Left ventricle myocardium inferior (tissue), 1 donor: ENCODE measurements at places on chromosomes 7 and 10. TPM values are rescaled to one million over a fixed set of nuclear protein-coding genes. Genes with fewer than 3 reads are reported as not detected.

- no peak for DNase-seq
- no peaks in the 10 kb centered on the region for H3K36me3 ChIP-seq
- no peak overlapping the region for H3K4me3 ChIP-seq
- no peaks in the 10 kb centered on the region for H3K27me3 ChIP-seq
Observed at GRCh38 chr10:4473977-4474376, 352.0 kb upstream of the AKR1E2 start.

NSUN6 gene
- total RNA-seq, result 7.9 TPM

FAM25A gene
- not detected for total RNA-seq

ZNF37A gene
- total RNA-seq, result 8.9 TPM

NT5C2 gene
- 55.0 TPM for total RNA-seq

GRCh38 chr10:113431398-113432160 lies 121.3 kb upstream of the HABP2 start:
- H3K27me3 ChIP-seq, result peaks cover 33% of the 10 kb centered on the region
- no peak overlapping the region for H3K4me3 ChIP-seq
- H3K27ac ChIP-seq, result no peak overlapping the region
- DNase-seq, result no peak
- H3K4me1 ChIP-seq, result no peaks in the 10 kb centered on the region

DNA sequence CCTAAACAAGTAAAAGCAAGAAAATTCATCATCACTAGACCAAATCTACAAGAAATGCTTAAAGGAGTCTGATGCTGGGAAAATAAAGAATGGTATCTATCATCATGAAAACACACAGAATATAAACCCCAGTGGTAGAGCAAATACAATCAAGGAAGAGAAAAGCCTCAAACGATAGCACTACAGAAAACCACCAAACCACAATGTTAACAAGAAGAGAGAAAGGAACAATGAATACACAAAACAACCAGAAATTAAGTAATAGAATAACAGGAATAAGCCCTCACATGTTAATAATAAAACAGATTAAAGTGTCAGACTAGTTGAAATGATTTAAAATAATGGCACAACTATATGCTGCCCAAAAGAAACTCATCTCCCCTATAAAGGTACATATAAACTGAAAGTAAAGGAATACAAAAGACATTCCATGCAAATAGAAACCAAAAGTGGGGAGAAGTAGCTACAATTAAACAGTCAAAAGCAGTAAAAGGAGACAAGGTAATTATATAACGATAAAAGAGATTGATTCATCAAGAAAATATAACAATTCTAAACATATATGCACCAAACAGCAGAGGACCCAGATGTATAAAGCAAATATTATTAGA lies 77.3 kb downstream of the JMJD1C start:
- no peak overlapping the region for H3K4me3 ChIP-seq
- H3K36me3 ChIP-seq, result no peaks in the 10 kb centered on the region
- peaks cover 25% of the 10 kb centered on the region for H3K4me1 ChIP-seq
- H3K27me3 ChIP-seq, result no peaks in the 10 kb centered on the region
- no peak for DNase-seq

GRCh38 chr7:81791568-81792518 lies 22.0 kb upstream of the HGF start:
- DNase-seq, result no peak
- H3K27me3 ChIP-seq, result no peaks in the 10 kb centered on the region
- no peak overlapping the region for H3K27ac ChIP-seq
- H3K36me3 ChIP-seq, result no peaks in the 10 kb centered on the region
- H3K4me3 ChIP-seq, result no peak overlapping the region
- no peaks in the 10 kb centered on the region for H3K4me1 ChIP-seq

DNA sequence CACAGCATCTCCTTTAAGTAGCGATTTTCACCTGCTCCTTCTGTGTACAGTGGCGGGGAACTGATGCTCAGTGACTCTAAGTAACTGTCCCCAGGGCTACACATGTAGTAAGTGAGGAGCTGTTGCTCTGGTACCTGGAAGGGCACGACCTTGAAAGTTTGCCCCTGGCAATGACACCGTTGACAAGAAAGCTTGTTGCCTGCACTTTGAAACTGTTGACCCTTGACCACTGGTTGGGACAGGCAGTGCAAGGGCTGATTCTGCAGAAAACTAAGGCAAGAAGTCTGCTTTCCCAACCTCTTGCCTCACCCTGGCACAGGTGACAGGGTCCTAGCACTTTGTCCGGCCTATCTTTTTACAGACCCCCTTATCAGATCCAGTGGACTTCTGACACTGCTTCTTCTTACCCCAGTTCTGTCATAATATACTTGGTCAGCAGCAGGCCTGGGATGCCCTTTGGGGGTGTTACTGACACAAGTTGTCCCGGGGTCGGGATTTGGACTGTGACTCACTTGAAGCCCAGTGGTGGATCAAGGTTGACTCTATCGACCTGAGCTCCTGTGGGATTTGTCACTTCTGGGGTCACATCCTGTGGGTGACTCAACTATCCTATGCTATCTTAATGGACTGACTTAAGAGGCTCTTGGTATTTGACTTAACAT lies 5.8 kb downstream of the ACSL5 start:
- no peaks in the 10 kb centered on the region for H3K36me3 ChIP-seq
- H3K27ac ChIP-seq, result no peak overlapping the region

GRCh38 chr7:36215457-36215765 lies 62.4 kb downstream of the EEPD1 start:
- H3K27ac ChIP-seq, result no peak overlapping the region
- no peaks in the 10 kb centered on the region for H3K36me3 ChIP-seq
- no peak for DNase-seq
- peaks cover 41% of the 10 kb centered on the region for H3K4me1 ChIP-seq

- H3K27ac ChIP-seq, result peak overlapping the region; percentile 78
- no peaks in the 10 kb centered on the region for H3K36me3 ChIP-seq
- no peaks in the 10 kb centered on the region for H3K27me3 ChIP-seq
- H3K4me1 ChIP-seq, result peaks cover 21% of the 10 kb centered on the region
- DNase-seq, result peak; percentile 40
- H3K4me3 ChIP-seq, result peak overlapping the region; percentile 43
Observed at GRCh38 chr7:2018569-2019460, 213.9 kb downstream of the MAD1L1 start.

GRCh38 chr10:983971-984655 lies 4.1 kb upstream of the GTPBP4 start:
- no peaks in the 10 kb centered on the region for H3K27me3 ChIP-seq
- H3K4me3 ChIP-seq, result no peak overlapping the region
- peaks cover 14% of the 10 kb centered on the region for H3K36me3 ChIP-seq

GRCh38 chr10:78896159-78896928 lies 172.4 kb upstream of the ZMIZ1 start:
- H3K4me1 ChIP-seq, result peaks cover 14% of the 10 kb centered on the region
- H3K27me3 ChIP-seq, result no peaks in the 10 kb centered on the region
- no peaks in the 10 kb centered on the region for H3K36me3 ChIP-seq
- H3K4me3 ChIP-seq, result no peak overlapping the region

DNA sequence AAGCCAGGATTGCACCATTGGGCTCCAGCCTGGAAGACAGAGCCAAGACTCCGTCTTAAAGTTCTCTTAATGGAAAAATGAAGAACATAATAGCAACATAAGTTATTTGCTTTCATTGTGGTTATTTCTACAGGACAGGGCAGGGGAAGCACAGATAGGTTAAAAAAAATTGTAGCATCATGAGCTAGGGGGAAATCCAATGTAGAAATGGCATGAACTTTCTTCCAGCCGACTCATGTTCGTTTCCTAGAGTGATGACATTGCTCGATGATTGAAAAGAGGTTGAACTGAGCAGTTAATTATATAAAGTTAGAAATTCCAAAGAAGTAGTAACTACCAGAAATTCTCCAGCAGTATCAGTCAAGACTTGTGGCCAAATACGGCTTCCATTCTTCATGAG lies 64.9 kb downstream of the DAGLB start:
- H3K36me3 ChIP-seq, result peaks cover 5% of the 10 kb centered on the region
- H3K4me3 ChIP-seq, result no peak overlapping the region
- H3K4me1 ChIP-seq, result peaks cover 100% of the 10 kb centered on the region
- no peaks in the 10 kb centered on the region for H3K27me3 ChIP-seq
- peak overlapping the region; percentile 46 for H3K27ac ChIP-seq
- no peak for DNase-seq

DNA sequence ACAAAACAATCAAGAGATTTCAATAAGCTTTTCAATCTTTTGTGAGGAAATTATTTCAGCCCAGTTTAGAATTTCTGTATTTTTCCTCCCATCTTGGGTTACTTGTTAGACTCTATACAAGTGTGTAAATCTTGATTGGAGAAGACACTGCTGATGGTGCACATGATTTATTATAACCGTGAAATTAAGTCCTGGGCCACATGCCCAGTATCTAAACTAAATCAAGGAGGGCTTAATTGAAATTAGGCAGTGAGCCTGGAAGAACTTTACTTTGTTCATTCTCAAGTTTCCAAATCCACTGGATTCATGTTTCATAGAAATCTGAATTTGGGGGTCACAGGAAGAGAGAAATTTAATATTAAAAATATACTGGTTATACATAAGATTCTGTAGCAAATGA lies 44.5 kb downstream of the CSTF2T start:
- H3K27ac ChIP-seq, result no peak overlapping the region
- H3K4me1 ChIP-seq, result peaks cover 26% of the 10 kb centered on the region
- no peaks in the 10 kb centered on the region for H3K36me3 ChIP-seq
- H3K4me3 ChIP-seq, result no peak overlapping the region

DNA sequence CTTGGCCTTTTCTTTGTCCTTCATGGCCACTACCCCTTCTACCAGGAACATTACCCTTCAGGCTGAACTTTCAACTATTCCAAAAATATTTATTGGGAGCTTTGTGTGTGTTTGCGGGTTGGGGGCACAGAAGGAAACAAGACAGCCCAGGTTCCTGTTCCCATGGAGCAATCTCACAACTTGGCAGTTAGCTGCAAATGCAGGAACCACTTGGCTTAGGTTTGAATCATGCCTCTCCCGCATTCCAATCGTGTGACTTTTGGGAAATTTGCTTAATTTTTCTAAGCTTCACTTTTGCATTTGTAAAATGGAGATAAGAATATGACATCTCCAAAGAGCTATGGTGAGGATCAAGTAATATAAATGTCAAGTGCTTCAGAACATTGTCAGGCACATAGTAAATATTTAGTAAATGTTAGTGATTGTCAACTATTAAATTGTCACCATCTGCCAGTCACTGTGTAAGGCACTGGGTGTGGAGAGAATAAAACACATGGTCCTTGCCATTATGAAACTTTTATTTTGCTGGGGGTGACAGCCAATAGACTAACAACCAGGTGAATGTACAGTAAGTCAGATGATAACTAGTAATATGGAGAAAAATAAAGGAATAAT lies 277.1 kb downstream of the SNX13 start:
- no peaks in the 10 kb centered on the region for H3K27me3 ChIP-seq
- no peaks in the 10 kb centered on the region for H3K4me1 ChIP-seq
- H3K27ac ChIP-seq, result no peak overlapping the region
- H3K4me3 ChIP-seq, result no peak overlapping the region

DNA sequence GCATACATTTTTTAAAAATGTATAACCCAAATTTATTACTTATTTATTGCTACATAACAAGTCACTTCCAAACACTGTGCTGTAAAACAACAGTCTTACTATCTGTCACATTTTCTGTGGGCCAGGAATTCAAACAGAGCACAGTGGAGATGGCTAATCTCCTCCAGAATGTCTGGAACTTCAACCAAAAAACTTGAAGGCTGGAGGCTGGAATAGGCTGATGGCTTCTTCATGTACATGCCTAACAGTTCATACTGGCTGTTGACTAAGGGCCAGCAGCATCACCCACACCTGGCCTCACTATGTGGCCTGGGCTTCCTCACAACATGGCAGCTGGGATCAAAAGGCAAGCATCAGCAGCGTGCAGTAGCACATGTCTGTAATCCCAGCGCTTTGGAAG lies 92.4 kb upstream of the KMT2E start:
- no peaks in the 10 kb centered on the region for H3K27me3 ChIP-seq
- DNase-seq, result no peak
- no peak overlapping the region for H3K27ac ChIP-seq
- no peaks in the 10 kb centered on the region for H3K36me3 ChIP-seq
- H3K4me3 ChIP-seq, result no peak overlapping the region

KCND2 gene
- not detected for total RNA-seq

GIMAP8 gene
- total RNA-seq, result 11.0 TPM

- no peaks in the 10 kb centered on the region for H3K27me3 ChIP-seq
- H3K4me3 ChIP-seq, result no peak overlapping the region
- H3K36me3 ChIP-seq, result peaks cover 10% of the 10 kb centered on the region
- H3K27ac ChIP-seq, result no peak overlapping the region
Observed at GRCh38 chr7:139153832-139154231, 44.3 kb upstream of the ZC3HAV1 start.

HOXA6 gene
- total RNA-seq, result not detected

PALD1 gene
- total RNA-seq, result 5.1 TPM

GRCh38 chr7:115980159-115980558 lies 50.4 kb downstream of the TFEC start:
- no peaks in the 10 kb centered on the region for H3K4me1 ChIP-seq
- DNase-seq, result no peak
- no peaks in the 10 kb centered on the region for H3K36me3 ChIP-seq
- no peak overlapping the region for H3K4me3 ChIP-seq
- H3K27me3 ChIP-seq, result peaks cover 3% of the 10 kb centered on the region
- H3K27ac ChIP-seq, result no peak overlapping the region

TUBAL3 gene
- total RNA-seq, result 0.36 TPM

DNA sequence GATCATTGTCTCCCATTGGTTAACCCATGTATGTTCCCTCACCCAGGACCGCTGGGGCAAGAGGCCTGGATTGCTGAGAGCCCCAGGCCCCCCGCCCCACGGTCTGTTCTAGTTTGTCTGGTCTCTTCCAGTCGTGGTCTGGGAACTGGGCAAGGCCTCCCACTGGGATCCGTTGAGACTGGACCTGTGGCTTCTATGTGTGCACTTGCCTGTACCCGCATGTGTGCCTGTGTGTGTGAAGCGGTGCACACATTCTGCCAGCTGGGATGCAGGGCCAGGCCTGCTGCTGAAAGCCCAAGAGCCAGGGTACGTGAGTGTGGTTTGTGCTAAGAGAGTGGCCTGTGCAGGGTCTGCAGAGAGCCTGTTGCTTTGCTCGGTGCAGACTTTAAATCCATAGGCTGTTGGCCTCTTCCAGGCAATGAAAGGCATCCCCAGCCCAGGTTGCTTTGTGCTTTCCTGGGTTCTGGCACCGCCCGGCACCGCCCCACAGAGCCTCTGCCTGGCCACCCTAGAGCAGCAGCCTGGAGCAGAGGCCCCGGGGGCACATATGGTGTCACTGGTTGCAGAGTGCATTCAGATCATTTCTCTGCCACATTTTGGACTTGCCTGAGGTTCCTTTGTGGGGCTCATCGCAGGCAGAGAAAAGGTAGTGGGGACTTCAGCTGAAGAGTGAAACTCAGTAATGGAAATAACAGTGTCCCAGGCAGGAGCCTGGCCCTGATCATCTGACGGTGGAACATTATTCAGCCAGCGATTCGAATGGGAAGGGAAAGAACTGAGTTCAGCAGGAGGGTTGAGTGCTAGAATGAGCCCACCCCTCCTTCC lies 215.5 kb downstream of the GLRX3 start:
- no peak for DNase-seq
- H3K4me3 ChIP-seq, result no peak overlapping the region
- H3K4me1 ChIP-seq, result no peaks in the 10 kb centered on the region
- H3K36me3 ChIP-seq, result no peaks in the 10 kb centered on the region

- no peaks in the 10 kb centered on the region for H3K36me3 ChIP-seq
- H3K27me3 ChIP-seq, result peaks cover 4% of the 10 kb centered on the region
- no peak overlapping the region for H3K27ac ChIP-seq
Observed at GRCh38 chr10:89867964-89868363, 166.6 kb downstream of the KIF20B start.
